ENCODE measurements at places on chromosomes 11 and 22.
A peak's percentile ranks its signal among the peaks of the same experiment; 100 is the strongest.

- no peak for DNase-seq
Observed at GRCh38 chr11:18310800-18311340, 11.1 kb downstream of the HPS5 start.

GRCh38 chr22:45240104-45240809, 437 bp downstream of the KIAA0930 start:
- no peak for DNase-seq

GRCh38 chr11:108698844-108699642, 34.2 kb downstream of the DDX10 start:
- no peak for DNase-seq

GRCh38 chr11:20873054-20873453, 203.7 kb downstream of the NELL1 start:
- no peak for DNase-seq

- no peak for DNase-seq
Observed at GRCh38 chr22:50011447-50012210, 936 bp downstream of the IL17REL start.

GRCh38 chr11:9461760-9462134, 935 bp downstream of the ZNF143 start:
- no peak for DNase-seq

DNA sequence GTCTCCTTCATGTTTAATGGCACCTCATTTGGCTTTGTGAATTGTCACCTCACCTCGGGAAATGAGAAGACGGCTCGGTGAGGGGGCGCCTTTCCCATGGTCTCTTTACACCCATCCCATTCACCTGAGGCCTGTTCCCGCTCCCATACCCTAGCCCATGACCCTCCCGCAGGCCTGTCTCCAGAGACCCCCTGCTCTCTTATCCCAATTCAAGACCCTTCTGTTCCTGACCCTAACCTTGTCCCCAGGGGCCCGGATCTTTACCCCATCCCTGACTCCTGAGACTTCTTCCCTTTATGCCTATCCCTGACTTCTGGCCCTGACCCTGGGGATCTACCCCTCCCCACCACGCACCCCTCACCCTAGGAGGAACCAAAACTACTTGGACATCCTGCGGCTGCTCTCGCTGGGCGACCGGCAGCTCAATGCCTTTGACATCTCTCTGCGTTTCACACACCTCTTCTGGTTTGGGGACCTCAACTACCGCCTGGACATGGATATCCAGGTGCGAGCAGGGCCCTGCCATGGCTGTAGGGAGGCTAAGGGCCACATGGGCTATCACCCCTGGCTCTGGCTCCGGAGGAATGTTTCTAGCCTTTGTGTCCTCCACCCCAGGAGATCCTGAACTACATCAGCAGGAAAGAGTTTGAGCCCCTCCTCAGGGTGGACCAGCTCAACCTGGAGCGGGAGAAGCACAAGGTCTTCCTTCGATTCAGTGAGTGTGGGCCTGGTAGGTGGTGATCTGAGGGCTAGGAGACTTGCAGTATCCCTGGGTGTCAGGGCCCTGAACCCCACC, 7.9 kb downstream of the INPPL1 start:
- no peak for DNase-seq

DNA sequence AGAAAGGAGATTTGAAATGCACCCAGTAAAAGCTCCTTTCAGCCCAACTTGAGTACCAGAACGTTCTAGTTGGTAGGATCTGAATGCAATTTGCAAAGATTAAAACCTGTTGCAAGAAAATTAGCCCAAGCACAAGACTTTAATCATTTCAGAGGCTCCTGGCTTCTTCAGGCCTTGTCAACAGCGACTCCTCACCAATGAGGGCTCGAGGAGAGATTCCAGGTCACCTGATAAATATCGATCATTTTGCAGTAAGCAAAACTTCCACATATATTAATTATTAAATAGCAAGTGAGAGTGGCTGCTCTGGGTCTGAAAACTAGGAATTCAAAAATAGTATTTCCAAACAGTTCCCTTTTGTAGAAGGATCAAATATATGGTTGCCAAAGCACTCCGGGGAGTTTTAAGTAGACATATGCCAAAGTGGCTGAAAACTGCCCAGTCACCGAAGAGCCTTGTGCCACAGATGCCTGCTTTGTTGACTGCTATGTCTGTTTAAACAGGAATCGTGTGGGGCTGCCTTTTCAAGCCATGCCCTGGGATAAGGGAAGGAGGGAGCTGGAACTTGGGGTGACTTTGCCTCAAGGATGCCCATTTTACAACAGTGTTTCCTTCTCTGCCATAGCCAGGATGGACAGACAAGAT, 64.0 kb downstream of the CSNK2A3 start:
- DNase-seq: no peak

- no peak for DNase-seq
Observed at GRCh38 chr11:83272627-83273026, 13.5 kb downstream of the CCDC90B start.

DNA sequence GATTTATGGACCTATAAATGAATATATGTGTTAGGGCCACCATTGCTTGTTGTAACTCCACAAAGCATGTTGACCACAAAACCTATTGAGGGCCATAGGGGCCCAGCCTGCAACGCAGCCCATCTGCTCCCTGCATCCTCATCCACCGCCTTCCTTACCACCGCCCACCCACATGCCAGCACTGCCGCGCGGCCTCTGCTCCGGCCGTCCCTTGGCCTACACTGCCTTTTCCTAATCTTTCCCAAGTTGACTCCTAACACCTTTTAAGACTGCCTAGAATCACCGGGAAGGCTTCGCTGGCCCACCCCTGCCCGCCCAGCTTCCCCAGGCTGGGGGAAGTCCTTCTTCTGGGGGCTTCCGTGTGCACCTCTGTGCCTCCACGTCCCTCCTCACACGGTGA, 55.0 kb downstream of the SNX19 start:
- DNase-seq: no peak

GRCh38 chr22:19709063-19709769, 5.1 kb upstream of the SEPTIN5 start:
- DNase-seq: no peak

DNA sequence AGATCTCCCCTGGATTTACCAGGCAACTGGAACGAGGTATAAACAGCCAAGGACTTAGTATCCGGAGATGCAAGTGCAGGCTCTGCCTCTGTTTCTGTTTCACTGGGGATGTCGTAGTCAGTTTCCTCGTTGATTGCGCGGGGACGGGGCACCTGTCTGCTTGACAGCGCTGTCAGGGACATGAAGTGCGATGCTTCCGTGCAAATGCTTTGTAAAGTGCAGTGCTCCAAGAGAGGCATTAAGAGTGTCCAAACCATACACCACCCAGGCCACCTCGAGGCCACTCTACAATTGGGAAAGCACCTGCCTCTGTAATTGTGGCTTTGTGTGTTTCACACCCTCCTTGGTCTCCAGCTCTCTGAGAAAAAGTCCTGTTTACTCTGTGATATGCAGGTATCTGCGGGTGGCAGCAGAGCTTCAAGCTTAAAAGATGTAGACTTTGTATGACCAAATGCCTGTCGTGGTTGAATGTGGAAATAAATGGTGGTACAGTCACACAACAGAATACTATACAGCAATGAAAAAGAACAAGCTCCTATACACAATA, 18.6 kb upstream of the CD5 start:
- DNase-seq: no peak

DNA sequence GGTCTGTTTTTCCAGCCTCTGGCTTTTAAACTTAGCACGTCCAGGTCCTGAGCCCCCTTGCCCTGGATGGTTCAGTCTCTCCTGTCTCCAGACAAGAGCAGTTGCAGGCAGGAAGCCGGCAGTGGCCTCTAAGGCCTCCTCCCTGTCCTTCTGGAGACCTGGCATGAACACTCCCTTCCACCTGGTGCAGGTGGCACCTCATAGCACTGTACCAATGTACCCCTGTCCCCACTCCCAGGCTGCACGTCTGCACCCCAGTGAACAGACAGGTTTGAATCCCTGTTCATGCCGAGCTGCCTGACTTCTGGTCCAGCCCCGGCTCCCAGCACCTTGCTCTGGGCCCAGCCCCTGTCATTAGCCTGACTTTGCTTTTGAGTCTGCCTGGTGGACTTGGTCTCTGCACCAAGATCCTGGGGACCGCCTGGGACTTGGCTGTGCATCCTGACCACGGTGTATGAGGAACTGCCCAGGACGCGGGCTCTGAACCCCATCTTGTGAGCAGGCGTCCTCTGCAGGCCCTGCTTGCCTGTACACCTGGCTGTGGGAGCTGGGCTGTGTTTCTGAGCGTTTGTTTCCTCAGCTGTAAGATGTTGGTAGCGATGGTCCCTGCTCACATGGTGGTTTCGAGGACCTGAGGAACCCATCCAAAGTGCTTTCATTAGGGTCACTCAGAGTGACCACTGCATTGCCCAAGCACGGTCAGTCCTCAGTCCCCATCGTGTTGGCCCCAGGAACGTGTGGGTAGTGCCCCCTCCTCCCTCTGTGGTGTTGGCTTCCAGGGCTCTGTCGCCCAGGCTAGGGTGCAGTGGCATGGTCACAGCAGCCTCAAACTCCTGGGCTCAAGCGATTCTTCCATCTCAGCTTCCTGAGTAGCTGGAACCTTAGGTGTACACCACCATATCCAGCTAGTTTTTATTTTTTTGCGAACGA, 75.0 kb upstream of the SHANK2 start:
- no peak for DNase-seq

- DNase-seq: no peak
Observed at GRCh38 chr11:15884141-15884540, 472.2 kb downstream of the SOX6 start.

GRCh38 chr11:15585602-15586331, 471.0 kb downstream of the INSC start:
- no peak for DNase-seq

DNA sequence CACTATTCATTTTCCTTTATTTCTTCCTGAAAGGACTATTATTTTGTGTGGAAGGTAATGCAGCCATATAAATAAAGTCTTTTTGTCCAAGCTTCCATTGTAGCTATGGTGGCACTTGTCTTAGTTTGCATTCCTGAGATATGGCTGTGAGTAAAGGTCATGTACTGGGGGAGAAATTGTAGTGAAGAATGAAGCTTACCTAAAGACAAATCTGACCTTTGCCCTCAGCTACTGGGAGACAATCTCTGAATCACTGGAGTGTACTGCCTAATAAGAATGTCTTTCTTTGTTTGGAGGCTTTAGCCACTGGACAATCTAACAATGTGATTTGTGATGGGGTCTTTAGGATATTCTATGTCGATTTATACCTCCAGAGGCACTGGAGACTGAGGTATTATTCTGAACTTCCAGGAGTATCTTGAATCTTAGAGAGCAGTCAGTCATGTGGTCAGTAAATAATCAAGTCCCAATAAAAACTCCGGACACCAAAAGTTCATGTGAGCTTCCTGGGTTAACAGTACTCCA, 39.7 kb upstream of the OR5AK2 start:
- no peak for DNase-seq

DNA sequence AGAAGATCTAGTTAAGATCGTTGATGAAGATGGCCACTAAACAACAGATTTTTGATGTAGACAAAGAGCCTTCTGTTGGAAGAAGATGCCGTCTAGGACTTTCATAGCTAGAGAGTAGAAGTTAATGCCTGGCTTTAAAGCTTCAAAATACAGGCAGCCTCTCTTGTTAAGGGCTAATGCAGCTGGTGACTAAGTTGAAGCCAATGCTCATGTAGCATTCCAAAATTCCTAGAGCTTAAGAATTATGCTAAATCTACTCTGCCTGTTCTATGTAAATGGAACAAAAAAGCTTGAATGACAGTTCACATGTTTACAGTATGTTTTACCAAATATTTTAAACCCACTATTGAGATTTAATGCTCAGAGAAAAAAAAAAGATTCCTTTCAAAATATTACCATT, 492.6 kb downstream of the CNTN5 start:
- DNase-seq: no peak

GRCh38 chr11:122823564-122823963, 14.7 kb upstream of the CRTAM start:
- no peak for DNase-seq

DNA sequence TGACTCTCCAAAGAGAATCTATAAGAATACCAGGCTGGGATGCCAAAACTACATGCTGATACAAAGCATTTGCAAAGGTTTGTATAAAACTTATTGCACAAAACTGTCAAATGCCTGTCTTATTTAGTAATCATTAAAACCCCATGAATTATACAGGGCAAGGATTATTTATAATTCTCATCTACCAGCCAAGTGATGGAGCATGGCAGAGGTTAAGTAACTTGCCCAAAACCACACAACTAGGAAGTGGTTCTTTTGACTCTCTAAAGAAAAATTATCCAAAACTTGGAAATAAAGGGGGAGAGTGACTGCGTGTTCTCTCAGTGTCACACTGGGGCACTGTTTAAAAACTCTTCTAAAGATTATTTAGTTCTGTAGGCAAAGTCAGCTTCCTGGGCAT, 17.4 kb upstream of the CLMP start:
- DNase-seq: no peak

- no peak for DNase-seq
Observed at GRCh38 chr11:93984936-93985335, 36.2 kb upstream of the HEPHL1 start.

- DNase-seq: no peak
Observed at GRCh38 chr11:8690374-8691342, 8.1 kb downstream of the RPL27A start.

GRCh38 chr11:14075118-14076078, 112.9 kb downstream of the SPON1 start:
- DNase-seq: peak; percentile 44

DNA sequence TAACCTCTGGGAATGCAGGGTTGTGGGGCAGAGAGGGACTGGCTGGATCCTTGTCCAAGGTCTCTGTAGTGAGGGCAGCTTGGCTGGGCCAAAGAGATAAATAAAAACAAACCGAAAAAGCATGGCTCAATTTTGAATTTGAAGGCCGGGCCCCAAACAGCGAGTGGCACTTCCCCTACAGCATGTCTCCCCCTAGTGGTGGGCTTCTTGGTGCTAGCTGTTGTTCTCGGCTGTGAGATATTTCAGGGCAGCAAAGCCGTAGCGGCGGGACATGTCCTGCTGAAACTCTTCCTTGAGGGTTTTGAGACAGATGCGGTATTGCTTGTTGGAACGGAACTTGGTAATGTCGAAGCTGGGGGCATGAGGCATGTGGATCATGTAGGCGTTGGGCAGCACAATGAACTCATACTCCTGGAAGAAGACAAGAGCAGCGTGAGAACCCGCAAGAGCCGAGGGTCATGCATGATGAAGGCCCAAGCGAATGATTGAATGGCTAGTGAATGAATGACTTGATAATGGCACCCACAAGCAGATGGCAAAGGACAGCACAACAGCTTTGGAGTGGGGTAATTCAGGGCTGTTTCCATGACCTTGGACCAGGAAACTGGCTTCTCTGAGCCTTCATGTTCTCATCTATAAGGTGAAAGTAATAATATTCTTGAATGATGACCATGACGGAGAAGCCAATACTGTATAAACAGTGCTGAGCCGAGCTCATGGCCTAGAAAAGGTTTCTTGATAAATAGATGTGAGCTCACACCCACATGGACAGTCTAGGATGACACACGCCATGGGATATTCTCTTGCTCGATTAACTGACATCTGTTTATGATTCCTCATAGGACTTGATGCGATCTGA, 216.3 kb upstream of the SYN3 start:
- DNase-seq: no peak

- DNase-seq: no peak
Observed at GRCh38 chr22:49856343-49856742, 2.7 kb downstream of the ZBED4 start.

GRCh38 chr11:126658306-126659056, 303.0 kb downstream of the ST3GAL4 start:
- DNase-seq: no peak

GRCh38 chr11:64035576-64035975, at the start of gene FLRT1:
TSS of gene FLRT1 (plus strand) at chr11:64035931. CDS start at chr11:64116268, 80,337 bp downstream.
- no peak for DNase-seq

GRCh38 chr11:28114731-28115130, 6.5 kb downstream of the METTL15 start:
- no peak for DNase-seq
